ENCODE measurements at places on chromosomes 16 and 17.

GRCh38 chr17:34442387-34443111 is 79.5 kb upstream of the CCL1 start:
- DNase-seq, result no peak

- DNase-seq, result no peak
These were observed 127.1 kb upstream of the PLCG2 start for GRCh38 chr16:81651758-81652718.

DNA sequence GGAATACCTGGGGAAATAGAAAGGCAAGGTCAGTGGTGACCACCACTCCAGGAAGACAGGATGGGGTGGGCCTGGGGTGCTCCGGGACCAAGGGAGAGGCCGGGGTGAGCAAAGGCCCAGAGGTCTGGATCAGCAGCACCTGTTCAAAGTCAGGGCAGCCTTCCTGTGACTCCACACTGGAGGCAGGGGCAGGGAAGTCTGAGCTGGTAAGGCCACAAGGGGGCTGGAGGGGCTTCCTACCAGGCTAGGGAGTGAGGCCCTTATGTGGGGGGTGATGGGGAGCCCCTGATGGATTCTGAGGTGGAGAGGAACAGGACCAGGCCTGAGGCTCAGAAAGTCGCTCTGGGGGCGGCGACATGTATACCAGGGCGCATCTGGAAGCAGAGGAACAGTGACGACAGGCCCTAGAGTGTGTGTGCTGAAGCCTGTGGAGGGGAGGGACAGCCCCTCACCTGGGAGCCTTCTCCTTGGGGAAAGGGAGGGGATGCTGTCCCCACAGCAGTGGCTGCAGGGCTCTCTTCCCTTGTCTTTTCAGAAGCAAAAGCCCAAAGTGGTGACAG is 3.7 kb downstream of the C16orf78 start:
- no peak for DNase-seq

DNA sequence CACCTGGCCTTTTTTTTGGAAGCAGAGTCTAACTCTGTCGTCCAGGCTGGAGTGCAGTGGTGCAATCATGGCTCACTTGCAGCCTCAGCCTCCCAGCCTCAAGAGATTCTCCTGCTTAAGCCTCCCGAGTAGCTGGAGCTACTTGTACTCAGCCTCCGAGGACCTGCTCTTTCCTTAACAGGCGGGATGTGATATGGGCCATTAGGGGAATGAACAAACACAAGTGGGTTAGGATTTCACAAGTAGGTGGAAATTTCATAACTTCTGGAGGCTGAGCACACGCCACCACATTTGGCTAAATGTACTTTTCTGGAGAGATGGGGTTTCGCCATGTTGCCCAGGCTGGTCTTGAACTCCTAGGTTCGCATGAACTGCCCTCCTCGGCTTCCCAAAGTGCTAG is 4.1 kb downstream of the PAM16 start:
- no peak for DNase-seq

DNA sequence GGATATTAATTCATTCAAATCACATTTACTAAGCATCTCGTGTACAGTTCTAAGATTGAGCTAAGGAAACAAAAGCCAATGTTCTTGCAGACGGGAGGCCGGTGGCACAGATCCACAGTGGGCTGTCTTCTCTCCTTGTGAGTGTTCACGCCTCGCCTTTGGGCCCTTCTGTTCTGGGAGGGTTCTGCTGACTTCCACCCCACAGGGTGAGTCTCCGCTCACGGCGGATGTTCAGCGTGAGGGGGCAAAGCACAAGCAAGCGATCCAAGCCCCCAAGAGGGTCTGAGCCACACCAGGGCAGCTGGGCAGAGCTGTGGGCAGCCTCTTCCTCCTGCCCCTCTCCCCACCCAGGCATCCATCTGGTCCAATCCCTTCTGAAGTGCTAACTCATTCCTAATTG is 84.3 kb upstream of the DOC2B start:
- DNase-seq, result no peak

DNA sequence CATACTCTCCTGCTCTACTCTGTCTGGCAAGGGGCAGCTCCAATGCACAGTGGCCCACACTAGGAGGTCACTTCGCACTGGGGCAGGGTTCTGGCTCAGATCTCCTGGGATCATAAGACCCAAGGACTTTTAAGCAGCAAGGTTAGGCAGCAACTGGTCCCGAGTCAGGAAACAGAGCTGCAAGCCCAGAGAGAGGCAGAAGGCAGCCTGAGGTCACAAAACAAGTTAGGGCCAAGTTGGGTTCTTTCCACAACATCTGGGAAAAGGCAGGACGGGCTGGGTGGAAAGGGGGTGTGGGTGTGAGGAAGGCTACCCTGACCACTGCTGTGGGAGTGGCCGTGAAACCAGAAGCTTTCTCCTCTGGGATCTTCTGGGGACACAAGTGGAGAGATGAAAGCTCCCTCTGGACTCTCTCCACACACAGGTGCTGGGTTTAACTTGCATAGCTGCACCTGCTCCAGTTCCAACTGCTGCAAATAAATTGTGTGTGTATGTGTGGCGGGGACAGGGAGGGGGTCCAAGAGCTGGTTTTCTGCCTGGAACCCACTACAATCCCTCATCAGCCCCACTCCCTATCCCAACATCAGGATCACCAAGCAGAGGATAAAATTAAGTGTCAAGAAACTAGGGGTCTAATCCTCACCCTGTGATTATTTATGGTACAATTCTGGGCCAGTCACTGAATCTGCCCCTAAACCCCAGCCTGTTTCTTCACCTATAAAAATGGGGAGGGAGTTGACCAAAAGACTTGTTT is 8.0 kb upstream of the TSPOAP1 start:
- no peak for DNase-seq

DNA sequence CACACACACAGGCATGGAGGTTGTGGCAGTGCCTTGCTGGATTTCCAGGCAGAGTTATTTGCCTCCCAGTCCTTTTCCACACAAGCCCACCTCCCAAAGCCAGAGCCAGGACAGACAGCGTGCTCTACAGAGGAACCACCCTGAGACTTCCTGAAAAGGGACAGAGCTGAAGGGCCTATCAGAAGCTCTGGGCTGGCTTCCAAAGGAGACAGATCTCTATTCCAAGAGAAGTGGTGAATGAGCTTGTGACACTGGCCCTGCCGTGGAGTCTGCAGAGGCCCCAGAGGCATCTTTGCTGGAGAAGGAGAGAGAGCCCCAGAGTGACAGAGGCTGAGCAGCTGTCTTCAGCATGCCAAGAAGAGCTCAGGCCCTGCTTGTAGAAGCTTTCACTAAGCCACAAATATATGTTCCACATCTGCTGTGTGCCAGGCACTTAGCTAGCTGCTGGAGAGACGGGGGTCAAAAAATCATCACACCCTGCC is 8.3 kb upstream of the LPCAT2 start:
- no peak for DNase-seq

GRCh38 chr16:67423611-67424260 is 7.2 kb upstream of the HSD11B2 start:
- DNase-seq, result no peak

DNA sequence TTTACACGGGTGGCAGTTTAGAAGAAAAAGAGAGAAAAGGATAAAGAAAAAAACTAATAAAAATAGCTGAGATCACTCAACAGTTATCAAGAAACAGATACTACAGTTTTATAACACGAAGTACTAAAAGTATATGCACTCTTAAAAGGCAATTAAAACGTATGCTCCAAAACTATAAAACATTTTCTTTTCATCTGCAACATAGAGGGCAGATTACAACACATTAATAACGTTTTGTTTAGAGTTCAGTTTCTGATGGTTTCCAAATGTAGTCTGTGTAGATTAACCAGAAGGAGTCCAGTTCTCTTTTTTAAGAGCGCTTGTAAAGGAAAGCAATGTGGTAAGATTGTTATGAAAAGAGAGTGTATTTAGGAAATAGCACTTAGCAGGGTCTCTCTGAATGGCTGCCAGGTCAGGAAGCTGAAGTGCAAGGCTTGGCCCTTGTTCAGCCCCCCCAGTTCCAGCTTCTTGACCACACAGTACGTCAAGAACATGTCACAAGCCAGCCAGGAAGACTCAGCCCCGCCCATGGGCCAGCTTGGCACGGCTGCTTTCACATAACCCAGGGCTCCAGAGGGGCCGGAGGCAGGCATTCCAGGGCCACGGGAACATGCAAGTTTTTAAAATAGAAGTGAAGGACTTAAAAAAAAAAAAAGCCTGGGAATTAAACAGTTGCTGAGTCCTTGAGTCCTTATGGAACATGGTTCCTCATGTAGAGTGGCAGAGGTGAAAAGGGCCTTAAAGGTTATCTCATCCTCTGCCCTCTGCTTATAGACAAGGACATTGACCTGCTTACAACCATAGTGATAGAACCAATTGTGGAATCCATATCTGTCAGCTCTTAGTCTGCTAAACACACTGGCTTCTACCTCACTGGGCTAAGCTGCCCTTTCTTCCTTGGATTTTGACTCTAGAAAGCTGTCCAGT is 147.4 kb upstream of the TBX2 start:
- DNase-seq, result no peak

DNA sequence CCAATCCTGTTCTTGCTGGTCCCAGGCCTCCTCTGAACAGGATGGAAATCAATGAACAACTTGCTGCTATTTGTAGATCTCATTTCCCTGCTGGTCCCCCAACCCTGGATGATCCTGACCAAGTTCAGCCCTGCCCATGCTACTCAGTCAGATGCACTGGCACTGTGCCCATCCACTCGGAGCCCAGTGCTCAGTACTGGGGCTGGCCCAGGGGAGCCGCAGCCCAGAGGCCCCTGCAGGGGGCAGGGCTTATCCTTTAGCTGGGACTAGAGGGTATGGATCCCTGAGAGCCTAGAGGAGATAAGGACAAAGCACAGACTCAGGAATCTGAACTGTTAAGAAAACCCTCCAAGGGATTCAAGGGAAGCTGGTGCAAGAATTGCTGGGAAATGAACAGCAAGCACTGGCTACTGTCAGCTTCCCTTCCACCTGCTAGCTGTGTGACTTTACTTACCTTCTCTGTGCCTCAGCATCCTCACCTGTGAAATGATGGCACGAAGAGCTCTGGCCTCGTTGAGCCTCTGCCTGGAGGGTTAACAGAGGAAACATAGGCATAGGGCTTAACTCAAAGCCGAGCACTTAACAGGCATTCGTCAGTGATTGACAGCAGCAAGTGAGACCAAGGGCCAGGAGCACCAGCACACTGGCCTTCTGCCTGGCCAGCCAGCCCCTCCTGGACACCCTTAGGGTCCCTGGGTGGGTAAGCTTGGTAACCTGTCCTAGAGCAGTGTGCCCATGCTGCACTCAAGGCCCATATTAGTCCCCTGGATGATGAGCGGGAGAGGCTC is 29.8 kb upstream of the C1QL1 start:
- no peak for DNase-seq
